NCI-H345 (cell line): ENCODE measurements at places on chromosomes 16 and 17.

- peak; percentile 5 for DNase-seq
Observed at GRCh38 chr17:6187836-6188235, 117.7 kb downstream of the WSCD1 start.

- DNase-seq: no peak
Observed at GRCh38 chr16:57522960-57523359, 13.4 kb downstream of the CCDC102A start.

GRCh38 chr16:30699615-30700099 lies 686 bp downstream of the SRCAP start:
- no peak for DNase-seq

DNA sequence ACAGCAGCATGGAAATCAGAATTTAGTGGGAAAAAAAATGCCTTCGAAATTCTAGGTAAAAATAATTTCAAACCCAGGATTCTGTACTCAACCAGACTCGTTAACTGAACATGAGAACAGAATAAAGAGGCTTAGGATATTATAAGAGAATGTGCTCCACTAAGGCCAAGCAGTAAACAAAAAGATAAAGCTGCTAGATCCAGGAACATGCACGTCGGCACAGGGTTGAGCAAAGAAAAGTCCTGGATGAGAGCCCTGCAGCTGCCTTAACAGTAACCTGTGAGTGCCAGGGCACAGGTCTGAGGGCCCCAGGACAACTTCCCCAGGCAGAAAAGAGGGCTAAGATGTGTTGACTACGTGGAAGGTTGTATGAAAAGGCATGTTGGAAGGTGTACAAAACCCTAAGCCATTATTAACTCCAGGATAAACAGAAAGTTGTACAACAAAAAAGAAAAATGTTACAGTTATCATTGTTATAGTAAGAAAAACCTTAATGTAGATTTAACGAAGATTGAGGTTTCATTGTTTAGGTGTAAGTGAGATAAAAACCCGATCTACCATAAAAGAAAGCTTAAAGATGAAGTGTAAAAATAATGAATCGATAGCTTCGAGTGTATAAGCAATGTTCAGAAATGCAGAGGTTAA lies 42.3 kb upstream of the RBFOX3 start:
- no peak for DNase-seq

- peak; percentile 56 for DNase-seq
Observed at GRCh38 chr17:64778240-64779097, 116.4 kb upstream of the SMURF2 start.
